A549 treated with RU486 at 1 μM for 4 hours (cell line): ENCODE measurements at places on chromosomes 2 and 18. TPM values are rescaled to one million over a fixed set of nuclear protein-coding genes. Genes with fewer than 3 reads are reported as not detected.

FAM228A gene
- not detected in 5 replicates for total RNA-seq

ZNF385B gene
- not detected in 5 replicates for total RNA-seq

FBXO41 gene
- total RNA-seq, result 4.3 to 6.0 TPM (median 5.3 TPM) in 5 replicates

ABCB6 gene
- total RNA-seq, result 22.5 to 37.5 TPM (median 30.4 TPM) in 5 replicates

SLC4A5 gene
- 0.17 to 0.68 TPM (median 0.43 TPM) in 5 replicates for total RNA-seq
